Stimulated activated CD4-positive, alpha-beta T cell treated with anti-CD3 and anti-CD28 coated beads, Interleukin-4, amount 100 ng/mL, for 48 hours (primary cell): ENCODE measurements at places on chromosomes 12 and 14.
A peak's percentile ranks its signal among the peaks of the same experiment; 100 is the strongest.

GRCh38 chr12:32198555-32198954 is 91.9 kb downstream of the BICD1 start:
- no peak for DNase-seq

- DNase-seq = no peak
Observed at GRCh38 chr12:94049718-94050117, 98.7 kb upstream of the PLXNC1 start.

GRCh38 chr12:106275458-106275857 is 27.1 kb upstream of the TCP11L2 start:
- no peak for DNase-seq

GRCh38 chr14:77582511-77582910 is 33.9 kb downstream of the SPTLC2 start:
- no peak for DNase-seq

DNA sequence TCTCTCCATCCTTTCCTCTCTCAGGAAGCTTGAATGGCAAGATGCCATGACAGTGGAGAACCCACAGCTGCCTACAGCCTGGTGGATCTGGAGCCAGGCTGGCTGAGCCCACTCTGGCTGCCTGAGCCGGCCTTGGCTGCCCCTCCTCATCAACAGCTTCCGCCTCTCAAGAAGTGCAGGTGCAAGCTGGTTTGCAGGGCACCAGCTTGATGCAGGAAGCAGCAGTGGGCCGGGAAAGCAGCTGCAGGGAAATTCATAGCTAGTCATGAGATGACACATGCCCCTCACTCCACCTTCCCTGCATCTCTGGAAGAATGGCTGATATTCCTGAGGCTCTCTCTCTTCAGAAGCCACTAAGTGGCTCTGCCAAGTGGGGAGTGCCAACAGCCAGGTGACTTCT is 289.1 kb downstream of the RPS29 start:
- no peak for DNase-seq

GRCh38 chr12:123427036-123427769 is 9.3 kb downstream of the RILPL2 start:
- DNase-seq = no peak

- DNase-seq = no peak
Observed at GRCh38 chr12:76784600-76785051, 20.7 kb downstream of the ZDHHC17 start.

DNA sequence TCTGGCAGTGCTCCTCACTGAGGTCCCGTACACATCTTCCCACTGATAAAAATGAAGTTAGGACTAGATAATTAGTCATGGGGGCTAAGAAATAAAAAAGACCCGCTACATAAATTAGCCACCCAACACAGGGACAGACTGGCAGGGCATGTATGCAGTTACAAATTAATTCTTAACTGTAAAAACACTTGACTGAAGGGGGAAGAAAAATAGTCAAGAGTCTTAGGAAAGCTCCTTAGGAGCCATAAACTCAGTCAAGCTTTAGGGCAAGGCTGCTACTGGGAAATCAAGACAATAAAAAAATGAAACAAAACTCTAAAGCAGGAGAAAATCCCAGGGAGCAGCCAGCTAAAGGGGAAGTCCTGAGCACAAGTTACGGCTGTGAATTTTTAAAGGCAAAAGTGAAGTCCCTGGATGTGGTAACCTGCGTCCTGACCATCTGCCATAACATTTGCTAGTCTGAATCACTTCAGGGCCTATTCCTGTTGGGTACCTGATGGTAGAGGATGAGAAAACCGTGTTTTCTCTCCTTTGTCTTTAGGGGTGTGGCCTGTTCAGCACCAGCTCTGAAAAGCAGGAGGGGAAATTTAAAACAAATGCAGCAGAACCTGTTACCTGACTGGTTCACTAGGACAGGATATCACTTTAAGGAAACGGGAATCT is 7.5 kb upstream of the NPFF start:
- no peak for DNase-seq

DNA sequence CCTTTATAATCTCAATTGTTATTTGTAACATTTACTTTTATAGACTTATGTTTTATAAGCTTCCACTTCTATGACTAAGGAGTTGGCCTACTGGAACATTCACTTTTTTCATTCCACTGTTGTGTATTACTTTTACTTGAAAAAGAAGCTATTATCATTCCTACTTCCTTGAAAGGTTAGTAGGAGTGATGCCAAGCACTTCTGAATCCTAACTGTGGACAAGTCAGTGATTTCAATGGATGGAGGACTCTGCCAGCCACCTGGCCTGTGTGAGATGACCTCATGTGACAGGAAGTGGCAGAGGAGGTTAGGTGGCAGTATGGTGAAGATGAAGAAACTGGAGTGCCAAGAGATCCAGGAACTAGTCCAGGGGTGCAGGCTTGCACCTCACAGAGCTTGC is 46.0 kb downstream of the TECPR2 start:
- no peak for DNase-seq

DNA sequence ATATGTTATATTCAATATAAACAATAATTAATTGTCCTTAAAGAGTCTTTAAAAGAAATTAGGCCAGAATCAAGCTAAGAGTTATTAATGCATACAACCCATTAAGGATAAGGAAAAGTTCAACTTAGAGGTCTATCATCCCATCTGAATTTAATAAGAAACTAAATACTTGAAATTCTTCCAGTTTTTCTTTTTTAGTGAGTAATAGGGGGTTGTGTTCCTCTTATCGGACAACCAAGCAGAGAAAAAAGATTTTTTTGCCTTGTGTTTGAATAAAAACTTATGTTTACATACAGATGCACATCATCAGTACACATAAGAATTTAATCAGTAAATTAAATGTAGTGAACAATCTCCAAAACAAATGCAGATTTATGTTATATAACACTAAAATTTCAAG is 32.5 kb downstream of the PAWR start:
- DNase-seq = no peak

- DNase-seq = no peak
Observed at GRCh38 chr12:29561664-29562071, 64.2 kb upstream of the OVCH1 start.

- DNase-seq = no peak
Observed at GRCh38 chr12:110005319-110005973, 6.2 kb downstream of the ANKRD13A start.

DNA sequence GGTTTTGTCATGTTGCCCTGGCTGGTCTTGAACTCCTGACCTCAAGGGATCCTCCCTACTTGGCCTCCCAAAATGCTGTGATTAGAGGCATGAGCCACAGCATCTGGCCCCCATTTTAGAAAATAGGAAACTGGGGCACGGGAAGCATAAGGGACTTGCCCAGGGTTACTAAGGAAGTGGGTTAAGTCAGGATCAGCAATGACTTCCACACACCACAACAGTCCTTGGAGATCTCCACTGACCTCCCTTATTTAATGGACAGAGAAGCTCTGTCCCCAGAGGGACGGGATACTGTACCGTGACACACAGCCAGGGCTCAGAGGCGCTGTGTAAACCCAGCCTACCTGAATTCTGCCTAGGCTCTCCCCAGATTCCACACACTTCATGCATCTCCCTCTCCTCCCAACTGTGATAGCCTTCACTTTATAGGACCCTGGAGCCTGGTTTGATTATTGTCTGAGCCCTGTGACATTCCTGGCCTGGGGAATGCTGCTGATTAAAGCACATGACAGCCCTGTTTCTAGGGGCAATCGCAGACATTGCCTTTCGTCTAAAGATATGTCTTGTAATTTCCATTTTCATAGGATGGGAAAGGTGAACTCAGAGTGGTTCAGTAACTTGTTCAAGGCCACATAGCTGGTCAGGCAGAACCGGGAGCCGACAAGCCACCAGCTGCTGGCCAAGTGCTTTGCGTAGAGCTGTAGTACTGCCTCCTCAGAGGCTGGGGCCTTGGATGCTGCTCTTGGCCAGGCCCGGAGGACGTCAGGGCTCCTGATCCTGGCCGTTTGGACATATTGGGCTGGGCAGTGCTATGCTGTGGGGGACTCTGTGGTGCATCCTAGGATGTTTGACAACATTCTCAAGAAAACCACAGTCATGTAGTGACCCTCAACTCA is 20.8 kb downstream of the SERPINA1 start:
- no peak for DNase-seq

GRCh38 chr12:112112409-112113133 is 4.0 kb upstream of the NAA25 start:
- no peak for DNase-seq

GRCh38 chr14:61706096-61706690 is 10.9 kb downstream of the HIF1A start:
- DNase-seq = no peak

- DNase-seq = no peak
Observed at GRCh38 chr12:71415336-71416231, 24.0 kb upstream of the LGR5 start.

GRCh38 chr12:110073049-110073831 is 24.9 kb upstream of the C12orf76 start:
- no peak for DNase-seq

- no peak for DNase-seq
Observed at GRCh38 chr14:101543814-101544213, 17.5 kb upstream of the DIO3 start.

DNA sequence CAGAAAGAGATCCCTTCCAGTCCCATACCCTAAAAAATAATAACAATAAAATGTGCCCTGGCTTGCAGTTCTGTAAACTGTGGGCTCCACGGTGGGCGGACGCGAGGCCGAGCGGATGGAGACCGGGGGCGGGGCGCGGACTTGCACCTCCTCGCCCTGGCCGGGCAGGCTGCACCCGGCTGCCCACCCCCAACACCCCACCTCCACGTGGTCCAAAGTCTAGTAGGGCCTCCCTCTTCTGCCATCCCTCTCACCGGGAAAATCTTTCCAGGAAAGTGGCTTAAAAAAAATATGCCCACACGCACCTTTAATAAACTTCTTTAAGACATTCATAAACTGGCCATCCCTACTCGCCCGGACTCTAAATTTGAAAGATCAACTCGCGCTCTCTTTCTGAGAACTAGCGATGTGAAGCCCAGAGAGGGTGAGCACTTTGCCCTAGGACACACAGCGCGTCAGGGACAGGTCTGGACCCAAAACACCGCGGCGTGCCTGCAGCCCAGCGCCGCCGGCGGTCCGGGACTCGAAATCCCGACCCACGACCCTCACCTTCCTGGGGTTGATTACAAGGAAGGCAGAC is 1.9 kb upstream of the BCL11B start:
- no peak for DNase-seq

- no peak for DNase-seq
Observed at GRCh38 chr12:109818905-109819500, 14.2 kb downstream of the TRPV4 start.

DNA sequence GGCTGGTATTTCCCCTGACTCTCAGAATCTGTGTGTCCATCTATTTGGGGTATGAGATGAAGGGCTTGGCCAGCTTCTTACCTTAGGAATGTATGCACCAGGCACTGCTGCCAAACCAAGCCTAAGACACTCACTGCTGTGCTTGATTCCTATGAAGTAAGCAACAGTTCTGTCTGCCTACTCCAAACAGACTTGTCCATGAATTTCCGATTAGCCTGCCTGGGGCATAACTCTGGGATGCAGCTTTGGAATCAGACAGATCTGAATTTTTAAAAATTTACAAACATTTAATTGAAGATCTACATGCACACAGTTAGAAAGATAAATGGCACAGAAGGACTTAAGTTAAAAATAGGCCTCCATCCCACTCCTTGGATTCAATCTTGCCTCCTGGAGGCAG is 59.5 kb upstream of the JDP2 start:
- no peak for DNase-seq

DNA sequence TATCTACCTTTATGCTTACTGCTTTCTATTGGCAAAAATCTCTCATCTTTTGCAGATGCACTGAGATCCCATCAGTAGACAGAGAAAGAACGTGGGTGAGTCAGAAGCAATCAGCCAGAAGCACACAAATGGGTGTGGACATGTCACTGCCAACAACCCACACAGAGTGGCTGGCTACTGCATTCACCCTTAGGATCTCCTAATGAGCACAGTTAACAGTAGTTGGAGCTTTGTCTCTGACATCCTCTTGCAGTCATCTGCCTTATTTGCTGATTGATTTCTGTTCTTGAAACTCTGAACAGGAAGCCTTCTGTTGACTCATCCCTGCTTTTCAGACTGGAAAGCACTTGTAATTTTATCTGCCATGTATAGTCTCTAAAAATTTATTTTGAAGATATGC is 117.2 kb downstream of the RGS6 start:
- DNase-seq = peak; percentile 9

- DNase-seq = no peak
Observed at GRCh38 chr14:71751264-71751663, 181.0 kb upstream of the RGS6 start.

DNA sequence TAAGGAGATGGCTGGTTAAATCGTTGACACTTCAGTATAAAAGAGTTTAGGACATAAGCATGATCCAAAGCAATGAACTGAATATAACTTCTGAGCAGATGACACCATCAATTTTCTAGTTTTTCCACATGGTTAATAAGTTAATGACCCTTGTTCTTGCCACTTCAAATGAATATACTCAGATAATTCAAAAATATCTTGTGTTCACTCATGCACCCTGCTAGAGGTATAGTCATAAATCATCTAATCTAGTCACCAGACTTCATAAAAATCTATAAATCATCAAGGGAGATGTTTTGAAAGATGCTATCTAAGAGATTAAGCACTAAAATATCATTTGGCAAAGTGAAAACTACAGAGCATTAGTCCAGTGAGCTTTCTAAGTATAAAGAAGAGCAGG is 131.9 kb downstream of the MDGA2 start:
- no peak for DNase-seq

DNA sequence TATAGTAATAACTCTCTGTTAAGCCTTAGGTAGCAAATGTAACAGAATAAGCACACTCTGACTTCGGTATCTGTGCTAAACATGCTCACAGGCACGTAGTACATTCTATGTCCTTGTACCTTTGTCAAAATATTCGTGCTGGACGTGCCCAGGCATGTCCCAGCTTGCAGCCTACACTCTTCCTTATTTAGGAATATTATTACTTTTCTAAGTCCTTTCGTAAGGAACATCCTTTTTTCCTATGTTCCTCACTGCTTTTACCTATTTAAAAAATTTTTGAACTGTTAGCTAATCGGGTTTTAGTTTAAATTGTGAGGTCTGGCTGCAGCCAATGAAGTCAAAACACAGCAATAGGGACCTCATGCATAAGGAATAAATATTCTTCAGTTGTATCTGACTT is 24.1 kb upstream of the UBC start:
- no peak for DNase-seq
